GM12891 (cell line): ENCODE measurements at places on chromosomes 6 and 20.

DNA sequence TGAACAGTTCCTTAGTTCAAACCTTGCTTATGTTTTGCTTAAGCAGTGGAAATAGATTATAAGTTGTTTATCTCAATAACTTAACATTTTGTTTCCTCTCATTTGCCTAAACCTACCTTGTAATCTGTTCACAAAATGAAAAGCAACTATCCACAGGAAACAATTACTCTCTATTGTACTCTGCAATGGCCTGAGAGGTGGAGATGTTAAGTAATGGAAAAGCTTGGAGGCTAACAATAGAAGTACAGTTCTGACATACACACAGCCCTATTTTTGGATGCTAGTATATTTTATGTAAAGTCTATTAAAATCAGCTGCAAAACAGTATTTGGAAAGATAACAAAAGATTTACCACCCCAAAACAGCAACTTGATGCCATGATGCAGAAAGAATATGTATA, 82.1 kb downstream of the TINAG start:
- no peak for DNase-seq

DNA sequence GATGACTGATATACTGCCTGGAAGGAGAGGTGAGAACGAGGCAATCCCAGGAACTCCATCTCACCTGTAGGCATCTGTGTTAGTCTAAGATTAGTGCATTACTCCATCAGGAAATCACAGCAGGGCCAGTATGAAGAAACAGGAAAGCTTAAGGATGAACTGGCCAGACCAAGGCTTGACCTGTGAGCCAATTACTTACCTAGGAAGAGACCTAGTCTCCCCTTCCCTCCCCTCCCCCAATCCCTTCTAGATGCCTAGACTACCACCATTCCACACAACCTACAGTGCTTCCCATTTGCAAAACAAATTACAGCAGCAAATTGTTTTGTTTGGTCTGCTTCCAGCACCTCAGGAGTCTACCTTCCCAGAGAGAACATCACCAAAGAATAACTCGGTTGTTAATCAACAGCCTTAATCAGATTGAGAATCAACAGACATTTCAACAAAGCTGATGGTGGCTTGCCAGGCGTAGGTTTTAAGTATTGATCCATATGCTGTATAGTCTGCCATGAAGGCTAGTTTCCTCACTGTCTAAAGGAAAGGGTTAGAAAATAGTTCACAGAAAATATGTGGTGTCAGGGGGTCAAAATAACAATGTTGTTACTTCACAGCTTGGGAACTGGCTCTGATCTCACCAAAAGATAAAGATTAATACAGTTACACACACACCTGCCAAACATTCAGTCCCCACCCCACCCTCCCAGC, 10.1 kb downstream of the PKHD1 start:
- no peak for DNase-seq

DNA sequence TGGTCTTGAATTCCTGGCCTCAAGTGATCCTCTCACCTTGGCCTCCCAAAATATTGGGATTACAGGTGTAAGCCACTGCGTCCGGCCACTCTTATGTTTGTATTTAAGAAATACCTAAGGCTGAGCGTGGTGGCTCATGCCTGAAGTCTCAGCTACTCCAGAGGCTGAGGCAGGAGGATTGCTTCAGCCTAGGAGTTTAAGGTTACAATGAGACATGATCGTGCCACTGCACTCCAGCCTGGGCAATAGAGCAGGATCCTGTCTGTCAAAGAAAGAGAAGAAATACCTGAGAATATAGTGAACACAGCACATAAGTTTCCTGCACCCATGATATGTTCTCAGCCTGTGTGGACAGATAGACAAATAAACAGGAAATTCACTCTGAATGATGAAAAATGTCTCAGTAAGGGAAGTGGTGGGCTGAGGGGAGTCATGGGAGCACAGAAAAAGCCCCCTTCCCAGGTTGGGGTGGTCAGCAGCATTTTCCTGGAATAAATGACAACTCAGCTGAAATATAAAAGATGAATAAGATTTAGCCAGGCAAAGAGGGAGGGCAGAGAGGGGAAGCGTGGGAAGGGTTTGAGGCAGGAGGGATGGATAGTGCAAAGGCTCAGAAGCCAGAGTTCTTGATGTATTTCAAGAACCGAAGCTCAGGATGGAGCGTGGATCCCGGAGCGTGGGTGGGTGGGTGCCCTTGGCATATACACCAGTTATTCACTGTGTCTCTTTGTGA, 13.8 kb upstream of the MMP9 start:
- DNase-seq, result no peak

DNA sequence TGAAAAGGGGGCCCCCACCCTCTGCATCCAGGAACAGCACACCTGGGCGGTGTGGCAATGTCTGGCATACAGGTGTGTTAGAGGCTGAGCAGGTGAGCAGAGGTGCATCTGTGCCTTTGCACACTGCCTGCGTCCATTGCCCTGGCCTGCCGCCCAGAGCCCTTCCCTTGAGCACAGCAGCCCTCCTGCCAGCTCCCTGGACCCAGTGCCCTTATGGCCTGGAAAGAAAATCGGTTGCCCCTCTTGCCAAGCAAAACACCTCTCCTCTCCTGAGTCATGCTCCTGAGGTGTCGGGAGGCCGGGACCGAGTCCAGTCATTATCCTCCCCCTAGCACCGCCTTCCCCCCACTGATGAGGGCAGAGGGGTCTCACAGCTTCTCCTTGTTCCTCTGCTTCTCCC, 259.9 kb downstream of the SMOC2 start:
- no peak for DNase-seq

- no peak for DNase-seq
Measured at GRCh38 chr20:12660918-12661317, 347.9 kb upstream of the SPTLC3 start.

DNA sequence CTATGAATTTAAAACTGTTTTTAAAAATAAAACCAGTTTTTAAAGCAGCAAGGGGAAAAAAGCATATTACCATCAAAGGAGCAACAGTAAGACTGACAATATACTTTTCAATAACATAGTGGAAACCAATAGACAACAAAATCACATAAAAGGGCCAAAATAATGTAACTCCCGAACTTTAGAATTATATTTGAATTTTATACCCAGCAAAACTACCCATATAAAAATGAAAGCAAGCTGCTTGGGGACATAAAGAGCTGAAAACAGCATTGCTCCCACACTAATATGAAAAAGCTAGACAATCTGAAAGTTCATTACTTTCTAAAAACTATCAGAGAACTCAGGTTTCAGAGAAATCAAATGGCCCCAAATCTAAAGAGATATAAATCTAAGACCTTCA, 199.4 kb upstream of the ARID1B start:
- no peak for DNase-seq

- DNase-seq, result no peak
Measured at GRCh38 chr6:128493877-128494276, 26.5 kb downstream of the PTPRK start.

GRCh38 chr20:42493001-42493400, 696.7 kb downstream of the PTPRT start:
- no peak for DNase-seq

DNA sequence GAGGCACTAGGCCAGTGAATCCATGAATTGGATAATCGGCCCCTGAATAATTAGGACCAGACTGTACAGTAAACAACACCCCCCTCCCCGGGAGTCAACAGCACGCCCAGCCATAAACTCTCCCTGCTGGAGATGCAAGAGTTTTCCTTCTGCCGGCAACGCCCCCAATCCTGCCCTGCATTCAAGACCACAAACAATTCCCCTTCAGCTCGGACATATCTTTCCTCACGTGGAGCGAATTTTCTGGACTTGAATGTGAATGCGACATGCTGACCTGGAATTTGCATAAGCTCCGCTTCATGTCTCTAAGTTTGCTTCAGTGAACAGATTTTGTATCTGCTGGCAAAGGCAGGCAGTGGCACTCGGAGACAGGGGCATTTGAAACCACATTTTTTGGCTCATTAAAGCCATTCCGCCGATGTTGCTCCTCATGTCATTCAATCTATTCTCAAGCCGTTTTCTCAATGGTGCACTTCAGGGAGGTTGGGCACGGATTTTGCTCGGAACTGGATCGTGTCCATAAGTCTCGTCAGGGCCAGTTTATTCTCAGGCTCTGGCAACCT, 38.0 kb upstream of the GMPR start:
- DNase-seq, result no peak

GRCh38 chr6:138607478-138608433, 108.5 kb upstream of the NHSL1 start:
- no peak for DNase-seq

- no peak for DNase-seq
Measured at GRCh38 chr6:33966536-33966935, 162.7 kb upstream of the MLN start.

GRCh38 chr6:27295301-27296079, 16.6 kb downstream of the POM121L2 start:
- no peak for DNase-seq

- DNase-seq, result no peak
Measured at GRCh38 chr6:11208267-11208666, 24.2 kb downstream of the NEDD9 start.

DNA sequence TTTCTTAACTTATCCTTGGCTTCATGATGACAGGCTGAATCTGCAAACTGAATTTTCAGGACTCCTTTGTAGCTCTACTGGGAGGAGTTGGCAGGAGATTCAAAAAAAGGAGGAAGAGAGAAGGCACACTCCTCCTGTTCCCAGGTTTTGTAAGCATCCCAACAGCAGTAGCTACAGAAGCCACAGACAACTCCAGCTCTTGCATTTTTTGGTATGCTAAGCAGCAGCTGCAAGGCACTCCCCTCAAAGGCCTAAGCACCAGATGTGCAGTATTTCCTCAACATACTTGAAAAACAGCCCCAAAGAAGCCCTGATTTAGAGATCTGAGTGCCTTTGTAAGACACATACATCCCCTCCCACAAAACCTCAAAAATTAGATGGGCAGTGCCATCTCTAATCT, 328.6 kb upstream of the SYNCRIP start:
- no peak for DNase-seq

DNA sequence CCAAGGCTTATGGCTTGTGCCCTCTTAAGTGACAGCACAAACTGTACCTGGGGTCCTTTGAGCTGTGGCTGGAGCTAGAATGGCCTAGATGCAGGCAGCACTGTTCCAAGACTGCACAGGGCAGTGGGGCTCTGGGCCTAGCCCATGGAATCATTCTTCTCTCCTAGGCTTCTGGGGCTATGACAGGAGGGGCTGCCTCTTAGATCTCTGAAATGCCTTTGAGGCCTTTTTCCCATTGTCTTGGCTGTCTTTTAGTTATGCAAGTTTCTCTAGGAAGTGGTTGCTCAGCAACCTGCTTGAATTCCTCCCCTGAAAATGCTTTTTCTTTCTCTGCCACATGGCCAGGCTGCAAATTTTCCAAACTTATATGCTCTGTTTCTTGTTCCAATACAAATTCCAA, 183.4 kb downstream of the WDR27 start:
- DNase-seq, result no peak

DNA sequence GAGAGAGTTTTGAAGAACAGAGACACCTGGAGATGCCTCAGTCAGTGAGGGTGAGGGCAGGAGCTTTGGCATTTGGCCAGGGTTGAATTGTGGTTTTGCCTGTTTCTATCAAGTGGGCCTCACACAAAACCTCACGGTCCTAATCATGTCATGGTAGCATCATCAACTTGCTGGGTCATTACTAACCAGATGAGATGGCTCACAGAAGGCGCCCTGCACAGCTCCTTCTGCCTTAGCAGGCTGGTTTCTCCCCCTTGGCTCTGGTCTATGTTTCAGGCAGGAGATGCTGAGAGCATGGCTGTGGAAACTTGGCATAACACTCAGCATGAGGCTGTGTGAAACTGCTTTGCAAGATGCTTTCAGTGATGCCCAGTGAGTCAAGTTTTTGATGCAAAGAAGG, 99.3 kb downstream of the LRRC1 start:
- DNase-seq, result no peak

DNA sequence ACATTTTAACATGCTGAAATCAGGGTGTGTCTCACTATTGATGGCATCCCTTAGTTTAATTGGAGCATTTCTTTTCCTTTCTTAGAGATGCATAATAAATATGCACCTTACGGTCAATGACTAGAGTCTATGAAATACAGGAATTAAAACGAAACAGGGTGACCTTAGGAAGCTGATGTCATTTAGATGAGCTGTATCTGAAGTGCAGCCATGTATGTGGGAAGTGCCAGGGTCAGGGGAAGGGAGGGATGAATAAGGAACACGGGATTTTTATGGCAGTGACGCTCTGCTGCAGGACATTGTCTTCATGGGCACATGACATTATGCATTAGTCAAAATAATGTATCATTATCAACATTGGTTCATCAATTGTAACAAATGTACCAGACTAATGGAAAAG, 84.0 kb downstream of the AGPAT4 start:
- DNase-seq, result no peak

- no peak for DNase-seq
Measured at GRCh38 chr6:77837034-77837784, 184.4 kb downstream of the MEI4 start.

DNA sequence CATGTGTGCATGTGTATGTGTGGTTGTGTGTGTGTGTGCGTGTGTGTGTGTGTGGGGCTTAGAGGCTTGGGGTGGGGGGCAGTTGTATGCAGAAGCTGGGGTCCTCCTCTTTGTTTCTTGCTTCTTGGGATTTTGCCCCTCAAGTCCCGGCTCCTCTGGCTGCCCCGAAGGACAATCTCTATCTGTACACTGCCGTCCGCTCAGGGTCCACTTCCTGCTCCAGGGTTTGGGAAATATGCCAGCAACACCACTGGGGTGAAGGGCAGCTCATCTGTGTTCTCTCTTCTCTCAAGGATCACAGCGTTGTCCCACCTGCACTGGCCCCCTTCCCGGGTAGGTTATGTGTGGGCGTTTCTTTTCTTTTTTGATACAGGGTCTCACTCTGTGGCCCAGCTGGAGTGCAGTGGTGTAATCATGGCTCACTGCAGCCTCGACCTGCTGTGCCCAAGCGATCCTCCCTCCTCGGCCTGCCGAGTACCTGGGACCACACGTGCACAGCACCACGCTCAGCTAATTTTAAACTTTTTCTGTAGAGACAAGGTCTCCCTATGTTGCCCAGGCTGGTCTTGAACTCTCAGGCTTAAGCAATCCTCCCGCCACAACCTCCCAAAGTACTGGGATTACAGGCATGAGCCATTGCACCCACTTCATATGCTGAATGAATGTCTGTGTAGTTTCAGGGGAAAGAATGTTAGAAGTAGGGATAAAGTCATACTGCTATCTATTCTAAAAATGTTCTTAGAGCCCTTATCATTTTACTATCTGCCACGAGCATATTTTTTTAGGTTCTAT, 25.7 kb downstream of the SLC2A4RG start:
- no peak for DNase-seq

GRCh38 chr20:15199698-15200097, 862.3 kb upstream of the FLRT3 start:
- DNase-seq, result no peak

DNA sequence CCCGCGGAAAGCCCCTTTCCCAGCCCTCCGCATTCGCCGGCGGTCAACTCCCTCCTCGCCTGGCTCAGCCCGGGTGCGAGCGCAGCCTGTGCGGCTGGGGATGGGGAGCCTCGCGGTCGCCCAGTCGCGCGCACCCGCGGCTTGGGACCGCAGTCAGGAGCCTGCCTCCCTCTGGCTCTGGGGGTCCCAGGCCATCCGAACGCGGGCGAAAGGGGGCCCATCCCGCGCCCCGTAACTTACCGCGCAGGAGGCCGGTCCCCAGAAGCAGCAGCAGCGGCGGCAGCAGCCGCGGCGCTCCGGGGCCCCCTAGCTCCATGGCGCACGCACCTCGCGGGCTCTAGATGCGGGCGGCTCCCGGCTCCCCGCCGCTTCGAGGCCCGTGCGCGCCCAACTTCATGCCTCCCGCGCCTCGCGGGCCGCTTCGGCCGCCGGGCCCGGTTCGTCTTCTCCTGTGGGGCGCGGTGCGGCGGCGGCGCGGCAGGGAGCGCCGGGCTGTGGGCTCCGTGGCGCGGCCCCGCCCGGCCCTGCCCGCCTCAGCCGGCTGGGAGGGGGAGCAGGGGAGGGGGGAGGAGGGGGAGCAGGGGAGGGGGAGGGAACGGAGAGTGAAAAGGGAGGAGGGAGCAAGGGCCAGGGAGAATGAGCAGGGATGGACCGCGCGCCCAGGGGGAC, at the start of gene CHRNA4:
CHRNA4 (minus strand) TSS at position 500 of the 669 bp plus-strand sequence; CDS start at position 316, 184 bp downstream.
- no peak for DNase-seq
